ENCODE measurements at places on chromosomes 4 and X. TPM values are rescaled to one million over a fixed set of nuclear protein-coding genes. Genes with fewer than 3 reads are reported as not detected.

DNA sequence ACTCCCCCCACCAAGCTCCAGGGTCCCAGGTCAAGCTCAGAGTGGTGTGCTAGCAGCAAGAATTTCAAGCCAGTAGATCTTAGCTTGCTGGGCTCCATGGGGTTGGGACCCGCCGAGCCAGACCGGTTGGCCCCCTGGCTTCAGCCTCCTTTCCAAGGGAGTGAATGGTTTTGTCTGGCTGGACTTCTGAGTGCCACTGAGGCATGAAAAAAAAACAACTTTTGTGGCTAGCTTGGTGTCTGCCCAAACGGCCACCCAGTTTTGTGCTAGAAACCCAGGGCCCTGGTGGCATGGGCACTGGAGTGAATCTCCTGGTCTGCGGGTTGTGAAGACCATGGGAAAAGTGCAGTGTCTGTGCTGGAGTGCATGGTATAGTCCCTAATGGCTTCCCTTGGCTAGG lies 82.6 kb downstream of the NBDY start:
- H3K27ac ChIP-seq: no peak overlapping the region
- no peak overlapping the region for H3K4me3 ChIP-seq
- no peak for DNase-seq
- H3K27me3 ChIP-seq: no peaks in the 10 kb centered on the region

DNA sequence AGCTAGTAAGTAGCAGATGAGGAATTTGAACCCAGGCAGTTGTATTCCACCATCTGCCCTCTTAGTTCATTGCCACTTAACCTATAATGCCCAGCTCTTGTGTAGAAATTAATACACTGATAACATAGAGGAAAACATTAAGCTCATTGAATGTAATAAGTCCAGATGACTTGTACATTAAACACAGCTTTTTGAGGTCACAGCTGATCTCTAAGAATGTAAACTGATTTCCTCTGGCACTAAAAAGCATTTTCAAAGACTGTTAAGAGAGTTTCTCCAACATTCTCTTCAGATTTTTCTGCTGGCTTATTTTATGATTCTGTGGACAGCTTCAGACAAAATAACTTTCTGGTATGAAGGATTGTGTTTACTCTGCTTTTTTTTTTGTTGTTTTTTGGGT lies 42.7 kb downstream of the HPRT1 start:
- no peaks in the 10 kb centered on the region for H3K4me1 ChIP-seq
- H3K36me3 ChIP-seq: no peaks in the 10 kb centered on the region
- no peaks in the 10 kb centered on the region for H3K27me3 ChIP-seq
- DNase-seq: no peak
- H3K4me3 ChIP-seq: no peak overlapping the region
- no peak overlapping the region for H3K27ac ChIP-seq

The DKC1 gene
- total RNA-seq: 102 TPM

DNA sequence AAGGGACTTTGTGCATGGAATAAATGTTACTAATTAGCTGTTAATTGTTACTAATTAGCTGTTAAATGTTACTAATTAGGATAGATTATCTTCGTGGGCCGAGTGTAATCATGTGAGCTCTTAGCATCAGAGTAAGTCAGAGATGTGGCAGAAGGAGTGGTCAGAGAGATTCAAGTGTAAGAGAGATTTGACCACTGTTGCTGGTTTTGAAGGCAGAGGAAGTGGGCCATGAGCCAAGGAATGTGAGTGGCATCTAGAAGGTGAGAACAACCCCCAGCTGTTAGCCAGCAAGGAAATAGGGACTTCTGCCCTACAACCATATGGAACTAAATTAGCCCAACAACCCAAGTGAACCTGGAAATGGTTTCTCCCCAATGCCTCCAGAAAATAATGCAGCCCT lies 28.2 kb downstream of the ODAPH start:
- no peaks in the 10 kb centered on the region for H3K36me3 ChIP-seq
- H3K4me1 ChIP-seq: no peaks in the 10 kb centered on the region
- H3K27me3 ChIP-seq: no peaks in the 10 kb centered on the region

GRCh38 chr4:81508411-81509185 lies 36.9 kb upstream of the RASGEF1B start:
- no peak overlapping the region for H3K4me3 ChIP-seq
- H3K27me3 ChIP-seq: no peaks in the 10 kb centered on the region
- no peaks in the 10 kb centered on the region for H3K36me3 ChIP-seq
- DNase-seq: no peak

- peaks cover 11% of the 10 kb centered on the region for H3K4me1 ChIP-seq
- H3K36me3 ChIP-seq: peaks cover 32% of the 10 kb centered on the region
- H3K27ac ChIP-seq: no peak overlapping the region
- no peaks in the 10 kb centered on the region for H3K27me3 ChIP-seq
- DNase-seq: no peak
- H3K4me3 ChIP-seq: no peak overlapping the region
These were observed 11.2 kb upstream of the ADD1 start for GRCh38 chr4:2832309-2832980.

- DNase-seq: no peak
- H3K27ac ChIP-seq: no peak overlapping the region
- H3K4me1 ChIP-seq: no peaks in the 10 kb centered on the region
- no peak overlapping the region for H3K4me3 ChIP-seq
- no peaks in the 10 kb centered on the region for H3K27me3 ChIP-seq
These were observed 57.1 kb upstream of the MID1 start for GRCh38 chrX:10677490-10677889.

GRCh38 chr4:38497121-38497520 lies 166.9 kb upstream of the KLF3 start:
- no peak overlapping the region for H3K4me3 ChIP-seq
- H3K36me3 ChIP-seq: no peaks in the 10 kb centered on the region
- DNase-seq: no peak
- H3K27me3 ChIP-seq: no peaks in the 10 kb centered on the region
- peaks cover 20% of the 10 kb centered on the region for H3K4me1 ChIP-seq

DNA sequence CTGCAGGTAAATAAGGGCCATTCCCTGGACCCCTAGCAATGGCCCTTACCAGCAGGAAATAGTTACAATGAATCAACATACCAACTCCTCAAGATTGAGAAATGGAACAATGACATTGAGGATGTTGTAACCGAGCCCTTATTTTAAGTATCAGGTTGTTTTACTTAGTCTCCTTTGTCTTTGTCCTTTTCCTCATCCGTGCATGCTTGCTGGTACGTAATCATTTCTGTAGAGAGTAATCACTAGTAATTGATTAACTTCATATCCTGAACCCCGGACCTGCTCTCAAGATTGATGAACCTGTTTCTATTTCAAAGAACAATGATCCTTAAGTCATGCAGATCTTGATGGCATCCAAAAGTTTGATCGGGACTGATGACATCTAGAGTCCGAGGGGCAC lies 98.6 kb upstream of the LANCL3 start:
- peak; percentile 53 for DNase-seq
- no peaks in the 10 kb centered on the region for H3K36me3 ChIP-seq

GRCh38 chrX:38006291-38006690 lies at the start of gene SYTL5:
Gene SYTL5, plus strand, starts transcription at chrX:38006553. Its CDS starts 27,337 bp downstream, at chrX:38033890.
- no peak within 1 kb of the TSS for H3K4me3 ChIP-seq
- H3K27me3 ChIP-seq: no peaks in the 10 kb centered on the region
- H3K36me3 ChIP-seq: no peaks in the 10 kb centered on the region
- no peaks in the 10 kb centered on the region for H3K4me1 ChIP-seq
- DNase-seq: no peak
- no peak within 1 kb of the TSS for H3K27ac ChIP-seq

- no peak overlapping the region for H3K27ac ChIP-seq
- DNase-seq: peak; percentile 59
- no peak overlapping the region for H3K4me3 ChIP-seq
- H3K36me3 ChIP-seq: peaks cover 9% of the 10 kb centered on the region
These were observed 43.7 kb downstream of the NSG1 start for GRCh38 chr4:4430492-4431195.

DNA sequence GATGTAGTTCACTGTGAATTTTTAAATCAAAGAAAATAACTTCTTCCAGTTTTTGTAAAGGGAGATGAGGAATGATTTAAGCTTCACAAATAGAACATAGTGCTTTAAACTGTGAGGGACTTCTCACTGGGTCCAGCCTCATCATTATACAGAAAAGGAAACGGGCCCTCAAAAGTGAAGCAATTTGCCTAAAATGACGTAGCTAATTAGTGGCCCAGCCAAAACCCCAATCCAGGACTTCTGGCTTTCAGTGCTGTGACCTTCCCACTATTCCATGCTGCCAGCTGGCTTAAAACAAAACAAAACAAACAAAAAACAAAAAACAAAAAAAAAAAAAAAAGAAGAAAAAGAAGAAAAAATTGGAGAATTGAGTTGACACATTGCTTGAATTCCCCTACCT lies 45.0 kb upstream of the STOX2 start:
- no peak overlapping the region for H3K27ac ChIP-seq
- H3K4me3 ChIP-seq: no peak overlapping the region
- DNase-seq: no peak
- H3K36me3 ChIP-seq: no peaks in the 10 kb centered on the region

The XAGE1A gene
- total RNA-seq: not detected

DNA sequence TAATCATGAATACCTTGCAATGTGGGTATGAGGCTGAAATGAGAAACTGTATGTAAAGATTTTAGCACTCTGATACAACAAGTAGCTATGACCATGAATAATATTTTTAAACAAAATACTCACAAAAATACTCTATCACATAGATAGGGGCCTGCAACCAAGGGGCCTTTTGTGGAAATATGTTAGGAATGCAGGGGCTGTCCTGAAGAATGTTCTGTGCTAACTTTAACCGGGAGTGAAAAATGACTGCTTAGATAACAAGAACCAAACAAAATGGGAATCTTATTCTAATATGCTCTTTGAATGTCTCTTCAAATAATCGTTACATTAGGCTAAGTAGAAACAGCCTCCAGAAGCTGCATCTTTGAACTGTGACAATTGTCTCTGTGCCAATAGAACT lies 37.9 kb upstream of the GYPA start:
- H3K27ac ChIP-seq: no peak overlapping the region
- no peaks in the 10 kb centered on the region for H3K4me1 ChIP-seq
- H3K27me3 ChIP-seq: no peaks in the 10 kb centered on the region
- H3K36me3 ChIP-seq: no peaks in the 10 kb centered on the region

DNA sequence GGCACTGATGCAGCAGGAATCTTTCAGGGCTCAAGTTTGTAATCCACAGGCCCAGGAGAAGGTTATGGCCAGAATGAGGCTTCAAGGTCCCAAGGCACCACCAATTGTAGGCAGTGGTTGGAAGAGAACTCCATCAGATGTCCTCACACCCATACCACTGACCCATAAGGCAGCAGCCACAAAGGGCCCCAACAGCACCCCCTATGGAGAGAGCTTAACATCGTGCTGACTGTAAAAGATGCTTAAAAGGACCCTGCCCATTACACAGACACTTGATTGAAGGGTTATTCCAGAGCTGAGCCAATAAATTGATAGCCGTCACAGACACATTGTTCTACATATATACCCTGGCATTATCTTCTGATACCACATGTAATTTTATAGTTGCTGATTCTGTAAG lies 113.7 kb downstream of the SOWAHB start:
- H3K27ac ChIP-seq: no peak overlapping the region
- H3K36me3 ChIP-seq: no peaks in the 10 kb centered on the region
- H3K4me3 ChIP-seq: no peak overlapping the region
- DNase-seq: no peak

DNA sequence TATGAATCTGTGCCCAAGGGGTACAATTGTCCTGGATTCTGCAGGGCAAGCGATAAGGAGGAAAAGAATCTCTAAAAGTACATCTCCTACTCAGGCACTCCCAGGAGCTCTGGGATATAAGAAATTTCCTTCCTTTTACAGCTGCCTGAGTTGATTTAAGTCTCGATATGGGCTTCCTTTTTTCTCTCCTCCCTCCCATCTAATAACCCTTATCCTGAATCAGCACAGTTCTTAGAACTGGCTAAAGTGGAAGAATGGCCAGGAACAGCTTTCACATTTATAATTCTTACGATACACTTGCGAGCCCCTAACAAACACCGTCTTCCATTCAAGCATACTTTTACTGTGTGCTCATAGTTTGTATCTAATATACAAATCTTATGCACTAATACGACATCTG lies 21.2 kb downstream of the LRP2BP start:
- peaks cover 7% of the 10 kb centered on the region for H3K36me3 ChIP-seq
- no peak overlapping the region for H3K4me3 ChIP-seq
- DNase-seq: no peak
- peaks cover 7% of the 10 kb centered on the region for H3K4me1 ChIP-seq

GRCh38 chr4:113725963-113726362 lies 35.6 kb downstream of the CAMK2D start:
- no peaks in the 10 kb centered on the region for H3K36me3 ChIP-seq
- no peak overlapping the region for H3K4me3 ChIP-seq
- DNase-seq: no peak
- H3K27me3 ChIP-seq: no peaks in the 10 kb centered on the region
- H3K4me1 ChIP-seq: peaks cover 21% of the 10 kb centered on the region

GRCh38 chr4:24966076-24966475 lies 53.2 kb upstream of the CCDC149 start:
- H3K4me3 ChIP-seq: no peak overlapping the region
- H3K36me3 ChIP-seq: no peaks in the 10 kb centered on the region
- no peak for DNase-seq
- H3K27ac ChIP-seq: no peak overlapping the region

All from HepG2 (cell line).